Skeletal muscle tissue (tissue), 5 donors: ENCODE measurements at places on chromosomes 16 and 17. TPM values are rescaled to one million over a fixed set of nuclear protein-coding genes. Genes with fewer than 3 reads are reported as not detected.

The QRICH2 gene
- 2.1 TPM for total RNA-seq

The CCL13 gene
- 3.7 TPM for total RNA-seq

The C16orf54 gene
- 1.0 TPM for total RNA-seq

The KRTAP4-4 gene
- not detected for total RNA-seq

The USP10 gene
- 27.1 TPM for total RNA-seq

The TBC1D16 gene
- 19.3 TPM for total RNA-seq

The ZSCAN10 gene
- not detected for total RNA-seq

The PRPSAP1 gene
- total RNA-seq = 24.0 TPM

The SKAP1 gene
- total RNA-seq = 1.0 TPM

The LGALS9B gene
- not detected for total RNA-seq

The AANAT gene
- total RNA-seq = not detected

The IKZF3 gene
- total RNA-seq = 0.52 TPM

The WSCD1 gene
- 33.4 TPM for total RNA-seq

The FOXN1 gene
- not detected for total RNA-seq

The CDH8 gene
- 1.0 TPM for total RNA-seq

The DDX28 gene
- 14.1 TPM for total RNA-seq

The SDR42E1 gene
- total RNA-seq = 0.52 TPM

The PRSS36 gene
- total RNA-seq = 0.52 TPM

The CDRT15L2 gene
- total RNA-seq = not detected

The KCNJ18 gene
- total RNA-seq = not detected

The MT1H gene
- total RNA-seq = not detected
